H54 (cell line): ENCODE measurements at places on chromosomes 3 and 15.

DNA sequence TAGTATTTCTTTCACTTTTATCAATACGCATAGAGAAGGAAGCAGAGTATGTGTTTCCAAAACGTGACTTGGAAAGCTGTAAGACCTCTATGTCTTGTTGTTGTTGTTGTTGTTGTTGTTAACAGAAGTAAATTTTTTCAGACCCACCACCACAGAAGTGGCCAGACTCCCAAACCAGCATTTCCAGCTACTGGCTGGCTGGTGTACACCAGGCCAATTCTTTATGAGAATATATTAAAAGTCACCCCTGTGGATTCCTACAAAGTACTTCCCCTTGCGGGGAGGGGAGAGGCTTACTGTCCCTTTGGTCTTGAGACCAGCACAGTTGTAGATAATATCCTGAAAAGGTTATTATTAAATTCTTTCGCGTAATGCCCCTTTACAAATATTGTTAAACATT lies 1.6 kb upstream of the FOXP1 start:
- no peak for DNase-seq

GRCh38 chr15:65804252-65804931 lies 12.3 kb upstream of the DENND4A start:
- no peak for DNase-seq

- DNase-seq = no peak
Measured at GRCh38 chr3:40828741-40829415, 304.1 kb downstream of the ZNF621 start.

DNA sequence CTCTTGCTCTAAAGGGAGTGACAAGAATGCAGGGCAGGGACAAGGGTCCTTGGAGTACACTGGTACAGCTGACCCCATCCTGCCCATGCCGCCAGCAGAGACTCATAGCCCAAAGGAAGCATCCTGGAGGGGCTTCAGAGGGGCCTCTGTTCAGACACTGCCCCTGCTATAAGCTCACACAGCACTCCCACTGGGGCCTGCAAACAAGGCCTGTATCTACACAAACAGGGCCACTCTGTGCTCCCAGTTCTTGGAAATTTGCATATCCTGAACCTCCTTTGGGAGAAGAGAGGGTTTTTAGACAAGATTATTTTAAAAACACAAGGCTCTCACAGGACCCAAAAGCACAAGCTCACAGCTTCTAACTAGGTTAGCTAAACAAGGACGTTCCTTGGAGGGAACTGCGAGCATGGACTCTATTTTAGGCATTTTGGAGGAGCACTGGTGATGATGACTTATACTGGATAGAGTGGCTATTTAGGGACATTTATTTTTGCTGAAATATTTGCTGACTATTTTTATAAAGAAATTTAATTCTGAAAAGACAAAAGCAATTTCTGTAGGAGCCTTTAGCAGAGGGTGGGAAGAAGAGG lies 16.4 kb upstream of the ANKRD34C start:
- no peak for DNase-seq

GRCh38 chr3:82133070-82133606 lies 371.7 kb upstream of the GBE1 start:
- peak; percentile 30 for DNase-seq

GRCh38 chr3:169199283-169199682 lies 464.2 kb downstream of the MECOM start:
- no peak for DNase-seq

DNA sequence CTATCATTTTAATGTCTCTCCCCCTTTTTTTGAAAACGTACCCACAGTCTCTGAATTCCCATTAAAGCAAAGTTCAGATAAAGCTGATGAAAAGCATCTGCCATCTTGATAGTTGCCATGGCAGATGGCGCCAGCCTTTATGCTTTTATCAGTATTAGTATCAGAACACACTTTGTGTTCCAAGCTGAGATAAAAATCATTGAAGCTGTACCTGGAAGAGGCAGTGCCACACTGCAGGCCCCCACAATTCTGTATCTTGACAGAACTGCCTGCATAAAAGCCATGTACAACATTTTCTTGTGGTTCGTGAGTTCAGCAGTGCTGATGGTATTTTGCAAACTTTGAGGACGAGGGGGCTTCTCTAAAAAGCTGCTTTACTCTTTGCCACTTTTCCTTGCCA lies 311.7 kb downstream of the SATB1 start:
- no peak for DNase-seq
